T-helper 22 cell (primary cell): ENCODE measurements at places on chromosomes 2 and 18.

DNA sequence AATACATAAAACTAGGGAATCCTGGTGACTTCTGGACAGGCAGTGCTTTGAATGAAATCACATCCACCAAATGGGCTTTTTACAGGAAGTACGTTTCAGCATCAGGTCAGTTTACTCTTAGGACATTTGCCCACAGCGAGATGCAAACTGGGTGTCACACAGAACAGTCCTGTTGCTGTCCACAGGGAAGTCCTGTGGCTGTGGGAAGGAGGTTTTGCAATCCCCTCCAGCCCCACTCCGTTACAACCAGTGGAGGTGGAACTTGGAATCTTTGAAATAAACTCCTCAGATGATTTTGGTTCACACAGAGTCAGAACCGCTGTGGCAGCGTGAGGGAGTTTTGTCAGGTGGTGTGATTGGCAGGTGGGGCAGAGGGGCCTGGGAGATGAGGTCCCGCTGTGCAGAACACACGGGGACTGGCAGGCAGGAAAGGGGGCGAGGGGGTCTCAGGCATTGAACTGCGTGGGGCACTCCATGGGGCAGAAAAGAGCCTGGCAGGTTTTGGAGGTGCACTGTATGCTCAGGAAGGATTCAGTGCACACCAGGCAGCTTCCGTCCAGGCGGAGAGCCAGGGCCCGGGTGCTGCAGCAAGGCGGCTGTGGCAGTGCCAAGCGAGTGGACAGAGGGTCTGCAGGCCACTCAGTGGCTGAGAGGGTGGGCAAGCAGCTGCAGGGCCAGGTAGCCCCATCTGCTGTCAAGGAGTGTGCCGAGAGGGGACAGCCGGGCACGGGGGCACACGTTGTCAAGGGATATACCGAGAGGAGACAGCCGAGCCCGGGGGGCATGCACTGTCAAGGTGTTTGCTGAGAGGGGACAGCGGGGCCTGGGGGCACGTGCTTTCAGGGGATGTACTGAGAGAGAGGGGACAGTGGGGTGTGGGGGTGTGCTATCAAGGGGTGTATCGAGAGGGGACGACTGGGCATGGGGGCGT, 148.7 kb downstream of the LDLRAD4 start:
- no peak for DNase-seq

DNA sequence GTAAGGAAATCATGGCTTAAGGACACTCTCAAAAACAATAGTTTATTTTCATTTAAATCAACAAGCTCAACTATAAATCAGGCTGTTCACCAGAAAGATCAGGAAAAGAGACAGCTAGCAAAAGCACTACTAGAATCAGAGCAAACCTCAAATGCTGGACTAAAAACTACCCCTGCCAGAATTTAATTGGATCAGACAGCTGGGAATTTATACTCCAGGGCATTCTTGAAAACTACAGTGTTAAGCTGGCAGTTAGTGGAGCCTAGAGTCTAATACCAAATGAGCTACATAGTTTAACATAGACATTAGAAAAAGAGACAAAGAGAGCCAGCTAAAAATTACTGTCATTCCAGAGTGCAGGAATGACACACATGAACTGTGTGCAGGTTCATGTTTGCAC, 1016.4 kb upstream of the CRIM1 start:
- DNase-seq: no peak

- no peak for DNase-seq
These were observed 50.6 kb downstream of the DNAH7 start for GRCh38 chr2:196018037-196018436.

- peak; percentile 75 for DNase-seq
These were observed 37.5 kb downstream of the SNED1 start for GRCh38 chr2:241035818-241036396.

GRCh38 chr2:134275058-134275862, 21.4 kb downstream of the MGAT5 start:
- DNase-seq: no peak

DNA sequence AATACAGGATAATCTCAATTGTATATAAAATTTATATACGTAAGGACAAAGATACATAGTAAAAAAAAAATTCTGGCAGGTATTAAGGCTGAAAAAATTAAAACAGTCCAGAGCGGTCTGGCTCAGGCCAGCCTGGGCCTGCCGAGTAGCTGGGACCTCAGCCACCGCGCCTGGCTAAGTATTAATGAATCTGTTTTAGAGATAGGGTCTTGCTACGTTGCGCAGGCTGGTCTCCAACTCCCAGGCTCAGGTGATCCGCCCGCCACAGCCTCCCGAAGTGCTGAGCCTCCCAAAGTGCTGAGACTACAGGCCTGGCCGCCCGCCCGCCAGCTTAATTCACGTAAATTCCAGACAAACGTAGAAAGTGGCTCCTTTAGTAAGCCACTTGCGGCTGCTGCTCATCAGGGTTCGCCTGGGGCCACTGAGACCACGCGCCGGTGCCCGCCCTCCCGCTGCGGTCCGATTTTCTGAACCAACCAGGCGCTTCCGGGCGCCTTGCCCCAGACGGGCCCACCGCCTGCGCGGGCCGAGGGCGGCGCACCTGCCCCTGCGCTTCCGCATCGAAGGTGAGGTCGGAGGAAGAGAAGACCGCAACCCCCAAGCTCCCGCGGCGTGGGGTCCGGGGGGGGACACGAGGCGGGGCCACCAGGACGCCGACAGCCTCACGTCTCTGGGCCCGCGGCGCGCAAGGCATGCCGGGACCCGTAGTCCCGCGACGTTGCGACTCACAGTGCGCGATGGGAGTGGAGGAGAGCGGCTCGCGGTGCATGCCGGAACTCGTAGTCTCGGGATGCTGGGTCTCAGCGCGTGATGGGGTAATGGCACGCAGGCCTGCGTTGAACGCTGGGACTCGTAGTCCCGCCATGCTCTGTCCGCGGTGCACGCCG, 695 bp upstream of the CTDP1 start:
- peak; percentile 100 for DNase-seq
